Activated CD4-positive, alpha-beta T cell treated with anti-CD3 and anti-CD28 coated beads, Interleukin-2, amount 50 U/mL, for 16 hours (primary cell): ENCODE measurements at places on chromosomes 3 and 15.

DNA sequence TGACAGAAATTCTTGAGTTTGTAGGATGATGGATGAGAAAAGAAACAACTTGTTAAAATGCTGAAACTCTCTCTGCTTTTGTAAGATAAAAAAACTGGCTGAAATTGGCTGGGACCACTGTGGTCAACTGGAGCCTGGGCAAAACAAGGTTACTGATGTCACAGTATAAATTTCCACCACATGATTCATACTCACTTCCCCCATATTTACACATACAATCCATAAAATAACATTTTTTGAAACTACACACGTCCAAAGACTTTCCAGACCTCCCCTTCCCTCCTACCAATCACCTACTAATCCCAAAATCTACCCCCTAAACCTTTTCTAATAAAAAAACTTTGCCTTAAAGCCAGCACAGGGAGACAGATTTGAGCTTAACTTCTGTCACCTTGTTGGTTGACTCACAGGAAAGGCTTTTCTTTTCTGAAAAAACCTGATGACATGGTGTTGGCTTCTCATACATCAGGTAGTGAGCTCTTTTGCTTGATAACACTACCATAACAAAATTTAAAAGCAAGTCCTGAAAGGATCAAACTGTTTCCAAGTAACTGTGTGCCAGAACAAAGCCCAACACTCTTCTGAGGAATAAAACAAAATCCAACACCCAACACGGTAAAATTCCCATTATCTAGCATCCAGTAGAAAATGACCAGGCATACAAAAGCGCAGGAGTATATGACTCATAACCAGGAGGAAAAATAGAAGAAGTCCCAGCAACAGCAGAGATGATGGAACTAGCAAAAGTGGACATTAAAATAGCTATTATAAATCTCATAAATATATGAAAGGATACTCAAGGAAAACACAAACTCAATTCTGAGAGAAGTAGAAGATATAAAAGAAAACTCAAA, 87.3 kb upstream of the SNRK start:
- DNase-seq: no peak

DNA sequence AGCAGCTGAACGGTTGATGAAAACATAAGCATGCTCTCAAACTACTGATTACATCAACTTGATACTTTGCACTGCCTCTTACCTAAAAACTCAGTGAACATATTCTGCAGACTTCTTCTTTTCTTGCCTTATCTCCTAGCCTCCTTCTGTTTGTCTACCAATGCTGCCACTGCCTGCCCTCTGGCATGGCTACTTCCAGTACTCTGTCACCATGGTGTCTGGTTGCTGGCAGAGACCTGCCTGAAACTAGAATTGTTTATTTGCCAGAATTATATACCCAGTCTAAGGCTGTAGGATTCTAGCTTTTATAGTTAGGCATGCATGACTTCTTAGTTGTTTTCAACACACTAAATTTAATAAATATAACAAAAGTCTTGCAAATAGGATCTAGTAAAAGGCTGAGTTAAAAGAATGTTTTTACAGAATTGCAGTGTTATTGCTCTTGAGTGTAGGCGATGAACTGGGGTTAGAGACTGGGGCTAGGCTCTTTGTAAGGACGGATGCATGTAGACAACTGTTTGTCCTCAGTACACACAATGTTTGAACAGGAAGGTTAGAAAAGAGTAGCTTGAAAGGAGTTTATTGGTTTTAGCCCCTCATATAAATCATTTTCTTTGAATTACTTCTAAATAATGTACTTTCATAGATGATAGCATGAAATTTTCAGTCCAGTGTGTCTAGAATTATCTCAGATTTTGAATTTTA, 116.3 kb downstream of the KCNAB1 start:
- no peak for DNase-seq

DNA sequence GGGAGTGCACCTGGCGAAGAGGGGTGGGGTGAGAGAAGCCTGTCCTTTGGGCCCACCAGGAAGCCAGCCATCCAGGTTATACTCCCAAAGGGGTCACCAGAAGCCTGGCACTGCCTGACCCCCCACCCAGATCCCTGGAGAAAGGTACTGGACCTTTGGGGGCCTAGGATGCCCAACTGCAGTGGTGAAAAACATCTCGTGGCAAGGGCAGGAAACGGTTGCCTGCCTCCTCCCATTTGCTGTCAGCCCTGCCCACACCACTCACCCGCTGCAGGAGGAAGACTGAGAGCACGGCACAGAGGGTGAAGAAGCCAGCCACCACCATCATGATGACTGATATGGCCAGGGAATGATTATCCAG, 2.2 kb upstream of the ULK3 start:
- DNase-seq: peak; percentile 83

DNA sequence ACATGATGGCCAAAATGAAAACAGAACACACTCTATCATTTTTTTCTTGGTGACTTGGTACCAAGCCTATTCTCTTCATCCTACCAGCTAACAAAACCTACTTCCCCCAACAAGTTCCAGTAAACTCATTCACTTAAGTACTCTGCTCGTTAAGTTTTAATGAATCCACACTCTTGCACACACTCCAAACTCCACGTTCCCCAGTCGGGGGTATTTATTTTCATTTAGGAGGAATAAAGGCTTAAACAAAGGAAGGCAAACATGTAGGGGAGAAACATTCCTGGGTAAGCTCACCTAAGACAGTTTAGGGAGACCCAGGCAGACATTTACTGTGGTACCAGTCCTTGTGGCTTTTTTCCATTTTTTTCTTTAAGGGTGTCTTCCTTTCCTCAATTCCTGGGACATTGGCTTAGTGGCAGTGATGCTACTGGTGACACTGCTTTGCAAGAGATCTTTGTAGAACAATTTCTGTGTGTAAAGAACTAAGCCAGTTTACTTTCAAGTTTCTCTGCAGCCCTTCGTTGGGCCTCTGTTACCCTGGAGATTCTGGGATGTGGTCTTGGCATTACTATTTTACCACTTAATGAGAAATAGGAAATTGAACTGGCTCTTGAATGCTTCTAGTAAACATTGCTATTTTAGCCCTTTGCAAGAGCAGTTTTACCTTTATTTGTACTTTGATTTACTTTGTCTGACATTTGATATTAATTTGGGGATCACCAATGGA, 117.3 kb upstream of the C15orf61 start:
- DNase-seq: no peak

DNA sequence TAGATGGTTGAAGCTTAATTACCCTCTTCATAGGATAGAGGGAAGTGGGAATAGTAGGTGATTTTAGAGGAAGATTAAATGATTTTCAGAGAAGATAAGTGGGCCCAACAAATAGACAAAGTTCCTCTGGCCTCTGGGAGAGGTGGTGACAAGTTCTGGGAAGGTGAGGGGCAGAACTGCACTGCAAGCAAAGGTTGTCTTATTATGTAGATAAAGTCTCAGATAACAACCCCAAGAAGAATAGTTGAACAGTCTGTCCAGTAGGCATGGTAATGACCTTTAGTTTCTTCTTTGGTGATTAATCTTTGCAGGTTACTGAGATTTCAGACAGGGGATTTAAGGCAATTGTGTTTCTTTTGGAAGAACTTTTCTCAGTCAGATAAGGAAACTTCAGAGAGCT, 439.1 kb downstream of the ROBO2 start:
- DNase-seq: no peak

DNA sequence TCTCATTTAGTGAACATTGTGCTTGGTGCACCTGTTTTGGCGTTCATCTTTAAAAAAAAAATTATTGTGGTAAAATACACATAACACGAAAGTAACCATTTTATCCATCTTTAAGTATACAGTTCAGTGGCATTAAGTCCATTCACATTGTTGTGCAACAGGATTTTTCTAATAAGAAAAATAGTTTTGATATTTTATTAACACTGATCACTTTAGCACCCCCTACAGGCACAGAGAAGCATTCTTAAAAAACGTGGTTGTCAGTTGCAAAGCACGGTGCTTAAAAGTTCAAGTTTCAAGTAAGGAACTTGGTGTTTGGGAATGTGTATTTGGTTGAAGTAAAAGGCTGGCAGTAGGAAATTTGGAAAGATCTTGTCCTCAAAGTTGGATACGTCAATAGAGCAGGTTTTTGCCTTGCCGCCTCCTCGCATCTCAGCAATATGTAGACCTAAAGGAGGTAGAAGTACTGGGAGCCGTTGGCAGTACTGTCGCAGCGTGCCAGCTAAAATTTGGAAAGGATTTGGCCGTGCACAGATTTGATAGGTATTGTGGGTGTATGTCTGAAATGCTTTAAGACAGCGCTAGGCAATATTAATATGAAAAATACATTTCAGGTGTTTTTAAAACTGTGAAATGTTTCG, 110.4 kb downstream of the LRRC28 start:
- no peak for DNase-seq

GRCh38 chr3:4413467-4413866, 53.6 kb downstream of the SUMF1 start:
- no peak for DNase-seq

GRCh38 chr3:116281313-116282143, 163.8 kb downstream of the LSAMP start:
- DNase-seq: no peak

DNA sequence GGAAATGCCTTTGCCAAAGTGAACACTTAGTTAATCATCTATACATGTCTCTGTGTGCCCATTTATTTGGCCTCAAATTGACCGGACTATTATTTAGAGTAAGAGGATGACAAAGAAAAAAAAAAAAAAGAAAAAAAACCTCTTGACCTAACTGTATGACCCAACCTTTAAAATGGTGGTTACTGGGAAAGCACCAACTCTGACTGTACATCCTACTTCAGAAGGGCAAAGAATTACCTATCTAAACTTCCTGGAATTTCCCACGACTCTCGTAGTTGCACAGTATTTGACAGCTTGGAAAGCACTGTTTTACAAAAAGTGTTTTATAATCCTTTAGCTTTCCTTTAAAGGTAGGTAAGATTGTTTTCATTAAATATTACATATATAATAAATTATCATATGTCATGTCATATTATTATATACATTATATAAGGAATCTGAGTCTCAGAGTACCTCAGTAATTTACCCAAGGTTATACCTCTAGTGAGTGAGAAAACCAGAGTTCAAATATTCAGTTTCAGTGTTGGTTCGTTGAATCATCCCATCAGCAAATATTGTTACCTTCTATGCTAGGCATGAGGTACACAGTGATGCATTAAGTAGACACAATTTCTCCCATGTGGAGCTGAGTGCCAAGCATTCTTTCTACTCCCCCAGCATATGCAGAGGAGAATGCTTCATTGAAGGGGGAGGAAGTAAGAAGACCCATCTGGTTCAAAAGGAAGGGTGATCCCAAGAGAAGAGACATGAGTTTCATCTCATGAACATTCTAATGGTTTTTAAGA, 5.0 kb downstream of the BCL2A1 start:
- peak; percentile 64 for DNase-seq

GRCh38 chr3:60708191-60708975, 542.9 kb downstream of the FHIT start:
- no peak for DNase-seq

DNA sequence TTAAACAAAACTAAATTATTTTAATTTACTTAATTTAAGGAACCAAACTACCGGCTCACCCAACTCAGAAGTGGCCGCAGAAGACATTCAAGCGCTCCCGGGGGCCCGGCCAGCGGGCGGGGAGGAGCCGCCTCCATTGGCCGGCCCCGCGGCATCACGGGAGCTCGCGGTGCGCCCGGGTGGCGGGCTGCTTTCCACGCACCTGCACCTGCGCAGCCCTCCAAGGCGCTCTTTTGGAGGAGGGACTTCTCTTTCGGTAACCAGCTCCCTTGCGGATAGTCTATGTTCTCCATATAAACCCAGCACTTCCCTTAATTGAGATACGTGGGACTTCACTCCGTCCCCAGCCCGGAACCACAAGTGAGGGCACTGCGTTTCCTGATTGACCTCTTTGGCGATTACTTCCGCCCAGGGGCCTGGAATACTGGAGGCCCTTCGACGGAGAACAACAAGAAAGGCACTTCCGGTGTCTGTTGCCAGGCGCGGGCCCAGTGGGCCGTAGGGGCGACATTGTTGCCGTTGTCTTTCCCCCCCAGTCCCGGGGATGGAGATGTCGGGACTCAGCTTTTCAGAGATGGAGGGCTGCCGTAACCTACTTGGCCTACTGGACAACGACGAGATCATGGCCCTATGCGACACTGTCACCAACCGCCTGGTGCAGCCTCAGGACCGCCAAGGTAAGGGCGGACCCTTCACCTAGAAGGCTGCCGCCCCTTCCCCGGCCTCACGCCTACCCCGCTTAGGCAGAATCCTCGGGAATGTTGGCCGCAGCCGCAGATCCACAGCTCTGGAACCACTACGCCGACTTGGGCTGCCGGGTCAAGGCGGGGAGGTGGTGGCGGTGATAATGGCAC, at the start of gene C3orf38:
Gene C3orf38, plus strand, starts transcription at position 451 of the 854 bp plus-strand sequence. Its CDS starts 94 bp downstream, at position 545.
- peak; percentile 87 for DNase-seq

DNA sequence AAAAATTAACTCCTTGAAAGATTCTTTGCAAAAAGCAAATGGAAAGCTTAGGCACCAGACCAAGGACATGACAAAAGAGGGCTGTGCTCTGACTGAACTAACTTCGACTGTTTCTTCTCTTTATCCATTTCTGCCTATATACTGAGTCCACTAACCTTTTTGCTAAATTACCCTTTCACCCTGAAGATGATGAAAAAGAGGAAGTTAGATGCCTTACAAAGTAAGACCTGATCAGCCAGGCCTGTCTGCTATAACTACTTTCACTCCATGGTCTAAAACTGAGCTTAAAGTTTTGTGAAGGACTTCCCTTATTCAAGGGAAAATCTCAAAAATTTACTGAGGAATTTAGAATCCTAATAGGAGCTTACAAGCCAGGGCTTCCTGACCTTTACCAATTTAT, 6.2 kb upstream of the IGSF10 start:
- DNase-seq: no peak

DNA sequence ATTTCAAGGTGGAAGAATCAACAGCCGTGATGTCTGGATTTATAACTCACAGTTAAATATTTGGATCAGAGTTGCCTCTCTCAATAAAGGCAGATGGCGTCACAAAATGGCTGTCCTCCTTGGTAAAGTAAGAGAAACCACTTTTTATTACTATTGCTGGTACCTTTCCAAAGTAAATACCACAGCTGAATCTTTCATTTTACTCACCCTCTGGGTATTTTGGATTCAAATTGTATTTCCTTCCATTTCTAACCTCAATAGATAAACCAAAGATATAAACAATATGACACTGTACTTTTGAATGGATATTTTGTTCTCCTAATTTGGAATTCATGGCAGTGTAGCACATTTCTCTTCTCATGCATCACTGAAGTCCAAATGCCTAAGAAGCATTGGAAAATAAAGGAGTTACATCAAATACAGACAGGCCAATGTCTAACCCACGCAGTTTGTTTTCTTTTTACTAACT, 29.5 kb downstream of the KLHL24 start:
- DNase-seq: no peak

- no peak for DNase-seq
These were observed 69.9 kb downstream of the RYK start for GRCh38 chr3:134180761-134181160.

- no peak for DNase-seq
These were observed 42.6 kb downstream of the ARIH1 start for GRCh38 chr15:72516777-72517176.
